ENCODE measurements at places on chromosomes 3 and 15.

- no peak for DNase-seq
Observed at GRCh38 chr15:62941699-62942098, 100.8 kb upstream of the TPM1 start.

DNA sequence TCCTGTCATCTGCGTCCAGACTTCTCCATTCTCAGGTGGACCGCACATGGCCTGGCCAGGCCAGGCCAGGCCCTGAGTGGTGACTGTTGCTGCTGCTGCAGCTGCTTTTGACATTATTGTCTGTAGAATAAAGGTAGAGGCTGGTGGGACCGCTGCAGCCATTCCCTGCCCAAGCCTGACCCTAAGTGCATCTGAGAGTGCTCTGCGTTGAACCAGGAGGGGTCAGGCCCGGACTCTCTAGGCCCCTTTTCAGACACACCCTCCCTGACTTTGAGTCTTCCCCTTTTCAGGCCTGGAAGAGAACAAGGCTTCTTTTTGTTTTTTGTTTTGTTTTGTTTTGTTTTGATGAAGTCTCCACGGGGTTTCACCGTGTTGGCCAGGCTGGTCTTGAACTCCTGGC, 54.6 kb upstream of the FLNB start:
- DNase-seq: no peak

DNA sequence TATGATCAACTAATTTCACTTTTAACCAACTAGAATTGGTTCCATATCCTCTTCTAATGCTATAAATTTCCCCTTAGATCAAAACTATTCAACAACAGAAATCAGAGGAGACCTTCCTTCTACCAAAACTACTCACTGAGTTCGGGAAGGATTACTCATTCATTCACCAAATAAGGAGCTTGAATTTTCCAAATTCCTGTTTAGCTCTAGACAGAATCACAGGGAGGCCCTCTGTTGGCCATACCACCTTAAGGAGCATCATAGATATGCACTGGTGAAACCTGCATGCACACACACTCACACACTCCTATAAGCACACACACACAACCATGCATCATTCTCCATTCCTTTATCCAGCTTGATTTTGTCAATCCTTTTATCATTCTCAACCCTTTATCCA, 49.0 kb downstream of the SUCLG2 start:
- DNase-seq: no peak

GRCh38 chr15:42759093-42759492, 22.2 kb upstream of the CDAN1 start:
- DNase-seq: no peak

GRCh38 chr15:25801586-25802284, 61.4 kb downstream of the ATP10A start:
- DNase-seq: no peak

Measured in T-helper 2 cell treated with Interferon-gamma antibody and Interleukin-4, amounts not matched to agents 5 μg/mL and 100 μg/mL, for 36 hours (primary cell).